ENCODE measurements at places on chromosomes 12 and 14.

DNA sequence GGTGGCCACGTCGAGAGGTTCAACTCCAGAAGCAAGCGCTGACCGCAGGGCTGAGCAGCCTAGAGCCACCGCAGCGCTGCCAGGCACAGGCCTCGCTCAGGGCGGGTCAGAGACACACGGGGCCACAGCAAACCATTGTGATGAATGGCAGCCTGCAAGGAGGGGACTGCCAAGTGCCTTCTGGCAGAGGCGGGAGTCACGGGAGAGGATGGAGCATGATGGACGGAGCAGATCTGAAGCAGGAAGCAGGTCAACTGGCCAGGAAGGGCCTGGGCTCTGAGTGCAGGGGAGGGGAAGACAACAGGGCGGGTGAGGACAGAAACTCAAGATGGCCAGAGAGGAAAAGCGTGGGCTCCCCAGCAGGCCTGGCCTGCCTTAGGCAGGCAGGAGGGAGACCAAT is 49.8 kb downstream of the CDC42BPB start:
- DNase-seq = no peak

DNA sequence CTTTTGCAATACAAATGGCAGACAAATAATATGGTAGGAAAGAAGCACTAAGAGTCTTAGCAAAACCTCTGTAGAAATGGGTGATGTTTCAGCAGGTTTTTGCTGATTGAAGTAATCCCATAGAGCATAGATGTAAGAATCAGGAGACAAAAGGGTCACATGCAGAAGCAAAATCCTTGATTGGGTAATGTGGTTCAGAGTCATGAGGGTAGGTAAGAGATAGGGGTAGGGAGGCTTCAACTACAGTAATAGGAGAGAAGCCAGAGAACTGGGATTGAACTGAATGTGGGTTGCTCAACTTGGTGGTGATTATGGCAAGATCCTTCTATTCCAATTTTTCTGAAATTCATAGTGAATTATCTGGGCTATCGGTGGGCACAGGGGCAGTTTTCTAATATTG is 5.0 kb downstream of the PRB3 start:
- no peak for DNase-seq

DNA sequence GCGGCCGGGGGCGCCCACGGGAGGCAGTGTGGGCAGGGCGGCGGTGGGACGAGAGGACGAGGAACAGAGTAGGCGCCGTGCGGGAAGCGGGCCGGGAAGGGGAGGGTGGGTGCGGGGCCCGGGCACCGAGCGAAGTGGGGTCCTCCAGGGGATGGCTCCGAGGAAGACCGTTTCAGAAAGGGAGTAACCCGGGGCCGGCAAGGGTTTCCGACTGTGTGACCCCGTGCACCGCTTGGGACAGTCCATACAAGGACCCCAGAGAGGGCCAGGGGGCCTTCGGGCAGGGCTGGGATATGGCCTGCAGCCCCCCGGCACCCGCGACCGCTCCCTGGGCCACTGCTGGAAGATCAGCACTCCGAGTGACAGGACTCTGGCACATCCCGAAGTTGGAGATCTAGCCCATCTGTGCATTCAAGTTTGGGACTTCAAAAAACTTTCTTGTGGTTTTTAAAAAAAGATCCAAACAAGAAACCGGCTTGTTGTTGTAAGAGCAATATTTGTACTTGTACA is 448 bp downstream of the TSPAN9 start:
- peak; percentile 92 for DNase-seq

DNA sequence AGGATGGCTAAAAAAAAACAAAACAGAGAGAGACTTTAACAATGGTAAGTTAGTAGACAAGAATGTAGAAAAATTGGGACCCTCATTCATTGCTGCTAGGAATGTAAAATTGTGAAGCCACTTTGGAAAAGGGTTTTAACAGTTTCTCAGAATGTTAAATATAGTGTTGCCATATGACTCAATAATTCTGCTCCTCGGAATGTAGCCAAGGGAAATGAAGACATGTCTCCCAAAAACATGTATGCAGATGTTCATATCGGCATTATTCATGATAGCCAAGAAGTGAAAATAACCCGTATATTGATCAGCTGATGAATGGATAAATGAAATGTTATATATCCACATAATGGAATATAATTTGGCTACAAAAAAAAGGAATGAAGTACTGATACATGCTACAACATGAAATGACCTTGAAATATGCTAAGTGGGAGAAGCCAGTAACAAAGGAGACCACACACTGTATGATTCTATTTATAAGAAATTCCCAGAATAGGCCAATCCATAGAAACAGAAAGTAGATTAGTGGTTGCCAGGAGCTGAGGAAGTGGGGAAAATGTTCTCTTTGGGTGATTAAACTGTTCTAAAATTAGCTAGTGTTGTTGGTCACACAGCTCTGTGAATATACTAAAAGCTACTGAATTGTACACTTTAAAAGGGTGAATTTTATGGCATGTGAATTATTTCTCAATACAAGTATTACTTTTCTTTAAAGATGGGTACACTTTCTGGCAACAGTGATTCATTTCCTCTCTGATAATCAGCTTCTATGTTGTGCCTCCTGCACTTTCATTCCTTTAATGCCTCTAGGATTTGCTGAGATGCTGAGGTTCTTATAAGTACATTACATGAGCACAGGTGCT is 132.5 kb downstream of the DAAM1 start:
- DNase-seq = no peak

DNA sequence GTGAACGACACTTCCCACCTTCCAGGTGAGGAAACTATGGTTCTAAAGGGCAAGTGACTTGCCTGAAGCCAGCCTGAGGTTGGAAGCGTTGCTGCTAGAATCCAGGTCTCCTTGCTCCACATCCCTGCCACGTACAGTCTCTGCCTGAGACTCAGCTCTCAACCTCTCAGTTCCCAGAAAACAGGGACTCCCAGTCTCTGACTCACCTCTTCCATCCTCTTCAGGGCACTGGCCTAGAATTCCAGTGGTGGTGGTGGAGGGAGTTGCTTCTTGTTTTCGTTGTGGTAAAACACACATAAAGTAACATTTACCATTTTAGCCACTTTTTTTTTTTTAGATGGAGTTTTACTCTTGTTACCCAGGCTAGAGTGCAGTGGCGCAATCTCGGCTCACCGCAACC is 7.3 kb downstream of the GPR68 start:
- DNase-seq = no peak

GRCh38 chr12:76316468-76316867 is 31.7 kb downstream of the BBS10 start:
- DNase-seq = no peak

Data from kidney (tissue), 22 donors.